ENCODE measurements at places on chromosomes 5 and 9.

- DNase-seq: no peak
Measured at GRCh38 chr5:149397530-149397929, 18.4 kb upstream of the IL17B start.

GRCh38 chr5:113371721-113372196 is 63.0 kb downstream of the TSSK1B start:
- DNase-seq: no peak

- DNase-seq: no peak
Measured at GRCh38 chr5:135462304-135462703, 10.2 kb upstream of the TIFAB start.

DNA sequence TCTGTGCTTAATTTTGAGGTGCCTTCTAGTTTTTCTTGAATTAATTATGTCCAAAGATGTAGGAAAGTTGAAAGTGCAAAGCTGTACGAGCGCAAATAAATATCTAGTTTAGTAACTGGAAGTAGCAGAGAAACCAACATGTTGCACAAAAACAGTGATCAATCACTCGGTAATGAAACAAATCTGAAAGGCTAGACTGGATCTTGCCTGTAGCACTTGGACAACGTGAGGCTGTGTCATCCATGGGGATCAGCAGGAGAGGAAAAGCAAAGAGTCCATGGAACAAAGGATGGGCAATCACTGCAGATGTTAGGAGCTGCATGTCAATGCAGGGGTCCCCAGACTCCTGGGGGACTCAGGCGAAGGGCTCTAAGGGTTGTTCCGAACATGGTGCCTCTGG is 424.2 kb downstream of the IRX1 start:
- no peak for DNase-seq

GRCh38 chr5:17132444-17133083 is 84.9 kb upstream of the BASP1 start:
- DNase-seq: no peak

- no peak for DNase-seq
Measured at GRCh38 chr9:37374892-37375291, 47.6 kb upstream of the GRHPR start.

DNA sequence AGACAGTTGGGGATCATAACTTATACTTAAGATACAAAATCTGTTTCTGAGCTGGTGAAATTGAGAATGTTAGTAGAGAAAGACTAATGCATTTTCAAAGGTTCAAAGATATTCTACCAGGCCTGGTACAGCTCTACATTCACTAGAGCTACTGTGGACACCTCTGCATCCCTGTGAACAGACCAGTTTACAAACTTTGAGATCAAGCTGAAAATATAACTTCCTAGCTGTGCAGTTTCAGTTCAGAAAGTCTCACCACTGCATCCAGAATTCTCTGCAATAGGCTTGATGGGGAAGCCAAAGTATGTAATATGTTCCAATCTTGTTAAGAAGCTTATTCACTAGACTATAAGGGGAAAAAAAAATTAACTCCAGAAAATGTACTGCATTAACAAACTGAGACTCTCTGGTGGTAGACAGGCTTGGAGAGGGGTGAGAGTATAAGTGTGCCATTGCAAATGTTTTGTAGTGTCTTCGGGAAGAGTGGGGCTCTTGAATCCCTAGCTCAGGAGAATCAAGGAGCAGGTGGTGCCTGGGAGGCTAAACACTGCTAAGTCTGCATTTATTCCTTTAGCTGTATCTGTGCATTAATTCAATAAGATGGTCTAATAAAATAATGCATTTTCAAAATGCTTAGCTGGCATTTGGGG is 671.9 kb downstream of the NR2F1-AS1 start:
- DNase-seq: no peak

DNA sequence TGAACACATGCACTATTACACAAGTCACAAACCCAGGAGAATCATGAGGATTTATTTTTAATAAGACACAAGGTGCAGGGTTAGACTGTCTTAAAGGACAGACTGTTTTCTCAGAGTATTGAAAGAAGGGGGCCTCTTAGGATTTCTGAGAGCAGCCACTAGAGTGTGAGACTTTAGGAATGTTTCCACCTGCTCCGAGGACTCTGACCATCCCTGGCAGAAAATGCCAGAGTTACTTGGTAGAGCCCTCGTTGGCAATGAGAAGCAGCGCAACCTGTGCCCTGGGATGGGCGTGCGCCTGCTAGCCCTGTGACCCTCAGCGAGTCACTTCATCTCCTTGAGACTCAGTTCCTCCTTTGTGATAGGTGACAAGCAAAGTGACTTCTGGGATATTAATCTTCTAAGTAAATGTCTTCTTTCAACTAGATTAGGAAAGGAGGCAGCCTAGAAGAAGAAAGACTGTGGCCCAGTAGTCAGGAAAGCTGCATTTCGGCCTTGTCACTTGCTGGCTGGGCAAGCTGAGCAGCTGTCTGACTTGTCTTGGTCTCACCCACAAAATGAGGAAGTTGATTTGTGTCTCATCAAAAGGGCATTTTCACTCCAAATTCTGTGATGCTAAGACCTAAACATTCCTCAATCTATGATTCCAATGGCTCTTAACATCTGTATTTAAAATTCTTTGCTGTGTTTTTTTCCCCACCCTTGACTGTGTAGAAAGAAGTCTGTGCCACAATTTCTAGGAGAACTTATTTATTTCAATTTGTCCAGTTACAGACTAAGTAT is 60.5 kb downstream of the PTCD2 start:
- DNase-seq: no peak

DNA sequence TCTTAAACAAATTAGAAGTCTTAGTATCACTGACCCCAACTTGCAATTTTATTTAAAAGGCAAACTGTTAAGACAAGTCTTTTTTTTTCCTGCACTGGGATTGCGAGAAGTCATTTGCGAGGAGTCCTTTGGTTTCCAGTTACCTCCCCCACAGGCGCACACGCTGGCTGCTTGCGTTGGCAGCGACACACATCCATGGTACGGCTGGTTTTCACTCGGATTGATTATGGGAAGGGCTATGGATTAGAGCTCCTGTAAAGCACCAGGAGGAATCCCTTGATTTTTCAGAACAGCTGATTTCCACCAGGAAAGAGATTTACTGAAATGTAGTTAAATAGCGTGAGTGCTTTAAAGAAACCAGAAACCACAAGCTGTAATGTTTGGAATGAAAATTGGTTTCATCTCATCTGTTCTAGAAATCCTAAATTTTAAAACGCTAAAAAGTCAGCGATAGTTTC is 737 bp downstream of the SLC1A3 start:
- DNase-seq: no peak

- no peak for DNase-seq
Measured at GRCh38 chr9:122797316-122798063, 2.4 kb upstream of the OR1K1 start.

- DNase-seq: no peak
Measured at GRCh38 chr5:145341842-145342241, 493.3 kb downstream of the PRELID2 start.

- no peak for DNase-seq
Measured at GRCh38 chr9:137217276-137218211, 4.5 kb downstream of the RNF208 start.

DNA sequence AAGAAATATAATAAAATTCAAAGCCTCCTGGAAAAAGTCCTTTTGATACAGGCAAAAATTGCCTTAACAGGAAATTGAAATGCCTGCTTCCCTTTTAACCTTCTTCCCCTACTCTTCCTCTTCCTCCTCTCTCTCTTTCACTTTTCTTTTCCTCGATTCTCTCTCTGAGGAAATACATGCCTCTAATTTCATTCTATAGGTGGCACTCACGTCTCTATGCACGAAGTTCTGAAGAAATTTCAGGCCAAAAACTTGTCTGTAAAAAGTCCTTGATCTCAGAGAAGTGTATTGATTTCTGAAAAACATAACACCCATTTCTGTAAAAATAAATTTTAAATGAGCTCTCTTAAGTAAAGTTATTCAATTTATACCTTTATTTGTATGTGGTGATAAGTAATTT is 371.7 kb upstream of the IRX4 start:
- no peak for DNase-seq

GRCh38 chr9:124870723-124871122 is 8.8 kb downstream of the ARPC5L start:
- DNase-seq: no peak

- DNase-seq: no peak
Measured at GRCh38 chr9:21357479-21358460, 7.1 kb upstream of the IFNA6 start.

DNA sequence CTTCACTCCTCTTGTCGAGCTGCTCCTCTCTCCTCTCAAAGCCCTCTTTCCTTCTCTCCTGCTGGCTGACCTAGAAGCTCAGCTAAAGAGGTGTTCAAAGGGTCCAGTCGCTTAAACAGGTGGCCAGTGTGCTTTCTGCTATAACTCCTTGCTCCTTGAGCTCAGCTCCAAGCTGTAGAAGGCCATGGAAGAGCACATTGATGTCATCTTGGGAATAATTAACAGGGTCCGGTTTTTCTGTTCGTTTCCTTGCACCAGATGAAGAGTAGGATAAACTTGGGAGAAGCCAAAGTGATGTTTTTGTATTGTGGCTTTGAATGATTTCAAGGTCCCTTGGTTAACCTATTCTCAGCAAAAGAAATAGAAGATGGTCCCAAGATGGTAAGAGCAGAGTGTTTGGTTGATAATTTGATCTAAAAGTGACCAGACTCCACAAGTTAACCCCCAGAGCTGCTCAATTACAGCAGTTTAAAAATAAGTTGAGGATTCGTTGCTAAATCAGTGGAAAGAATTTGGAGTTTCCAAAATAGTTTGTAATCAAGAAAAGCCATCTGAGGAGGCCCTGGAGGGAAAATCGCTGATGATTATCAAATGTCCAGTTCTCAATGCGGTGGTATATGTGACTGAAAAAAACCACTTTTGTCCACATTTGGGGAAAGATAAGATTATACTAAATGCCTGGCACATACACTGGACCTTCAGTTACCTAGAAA is 148.1 kb downstream of the DOCK8 start:
- DNase-seq: no peak

DNA sequence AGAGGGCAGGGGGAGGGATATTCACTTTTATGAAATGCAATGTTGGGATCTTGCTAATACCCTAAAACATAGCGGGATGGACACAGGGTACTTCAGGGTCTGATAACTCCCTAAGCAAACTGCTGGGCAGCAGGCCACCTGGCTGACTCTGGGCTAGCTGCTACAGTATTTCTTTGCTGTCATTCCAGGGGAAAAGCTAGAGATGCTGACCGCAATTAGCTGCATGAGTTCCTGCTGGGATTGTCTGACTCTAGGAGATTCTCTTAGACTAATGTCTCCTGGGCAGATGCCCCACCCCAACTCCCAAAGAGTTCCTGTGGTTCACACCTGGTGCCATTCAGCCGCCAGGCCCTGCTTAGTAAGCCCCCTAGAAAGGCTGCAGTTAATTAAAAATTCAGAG is 69.9 kb downstream of the PSAT1 start:
- no peak for DNase-seq

DNA sequence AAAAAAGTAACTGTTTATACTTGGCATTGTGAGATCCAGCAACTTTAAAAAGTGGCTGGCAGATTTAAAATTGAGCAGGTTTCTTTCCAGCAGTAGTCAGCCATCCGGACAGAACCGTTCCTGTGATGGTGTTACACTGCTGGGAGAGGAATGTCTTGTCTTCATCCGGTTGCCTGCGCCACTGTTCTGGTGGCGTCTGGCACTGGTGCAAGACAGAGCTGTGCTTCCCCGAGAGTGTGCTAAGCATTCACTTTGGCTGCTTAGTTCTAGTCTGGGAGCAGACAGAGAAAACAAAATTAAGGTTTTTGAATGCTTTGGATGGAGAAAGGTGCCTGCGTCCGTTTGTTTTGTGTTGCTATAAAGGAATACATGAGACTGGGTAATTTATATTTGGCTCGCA is 35.5 kb upstream of the CREBRF start:
- no peak for DNase-seq

DNA sequence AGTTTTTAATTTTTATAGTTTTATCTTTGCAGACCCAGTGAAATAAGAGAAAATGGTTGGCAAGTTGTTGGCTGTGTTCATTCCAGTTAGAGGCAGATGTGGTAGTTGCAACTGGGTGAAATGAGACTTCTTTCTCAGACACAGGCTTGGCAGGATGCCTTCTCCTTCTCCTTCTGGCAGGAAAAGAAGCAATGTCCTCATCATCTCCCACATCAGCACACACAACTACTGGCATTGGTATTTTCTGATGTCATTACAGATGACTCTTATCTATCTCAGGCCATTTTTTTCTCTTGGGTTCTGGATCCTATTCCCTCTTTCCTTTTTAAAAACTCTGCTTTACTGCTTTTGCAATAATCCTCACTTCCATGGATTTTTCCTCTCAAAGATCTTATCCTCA is 103.3 kb upstream of the EDIL3 start:
- no peak for DNase-seq

DNA sequence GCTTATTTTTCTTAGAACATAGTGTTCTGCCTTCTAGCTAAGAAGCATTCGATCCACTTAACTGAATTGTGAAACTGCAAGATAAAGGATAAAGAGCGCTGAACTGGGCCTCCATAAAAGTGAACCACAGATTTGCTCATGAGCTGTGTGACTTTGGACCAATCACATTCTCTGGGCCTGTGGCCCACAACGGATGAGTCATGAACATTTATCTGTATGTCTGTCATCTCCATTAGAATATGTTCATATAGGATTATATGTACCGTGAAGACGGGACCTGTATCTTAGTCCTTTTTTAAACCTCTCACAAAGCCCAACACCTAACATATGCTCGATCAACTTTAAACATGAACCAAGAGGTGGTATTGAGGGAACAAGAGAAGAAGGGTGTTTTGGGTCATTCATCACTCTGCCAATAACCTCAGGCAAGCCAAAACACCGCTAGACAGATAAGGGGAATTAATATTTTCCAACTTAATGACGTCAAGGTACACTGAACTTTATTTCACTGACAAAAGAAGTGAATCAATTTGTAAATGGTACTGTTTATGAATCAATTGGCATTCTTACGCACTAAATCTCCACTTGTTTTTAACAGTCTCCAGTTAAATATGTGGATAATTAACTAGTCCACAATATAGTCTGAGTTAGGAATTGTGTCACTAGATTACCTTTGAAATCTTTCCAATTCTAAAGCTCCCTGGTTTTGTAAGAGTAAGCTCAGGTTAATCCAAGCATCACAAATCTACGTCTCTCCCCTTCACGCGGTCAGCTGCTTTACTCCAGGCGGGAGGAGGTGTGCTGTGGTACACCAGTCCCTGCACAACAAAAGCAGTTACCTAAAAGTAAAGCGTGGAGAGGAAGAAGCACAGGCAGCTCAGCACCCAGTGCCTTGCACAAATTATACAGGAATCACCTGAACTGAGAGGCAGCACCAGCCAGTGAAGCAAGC is 1.6 kb downstream of the TMEM245 start:
- DNase-seq: no peak

- peak; percentile 24 for DNase-seq
Measured at GRCh38 chr5:139561655-139562451, 714 bp downstream of the UBE2D2 start.

- DNase-seq: no peak
Measured at GRCh38 chr5:42522783-42523182, 99.5 kb downstream of the GHR start.

- no peak for DNase-seq
Measured at GRCh38 chr9:76342201-76342600, 52.0 kb downstream of the RFK start.

- DNase-seq: no peak
Measured at GRCh38 chr9:70941191-70941590, 180.2 kb downstream of the TRPM3 start.

- DNase-seq: no peak
Measured at GRCh38 chr5:175859422-175859821, 12.0 kb upstream of the CPLX2 start.
